HFF-Myc (cell line): ENCODE measurements at places on chromosomes 12 and 14.

GRCh38 chr14:100317912-100318808 is 5.0 kb upstream of the SLC25A47 start:
- no peak for DNase-seq

DNA sequence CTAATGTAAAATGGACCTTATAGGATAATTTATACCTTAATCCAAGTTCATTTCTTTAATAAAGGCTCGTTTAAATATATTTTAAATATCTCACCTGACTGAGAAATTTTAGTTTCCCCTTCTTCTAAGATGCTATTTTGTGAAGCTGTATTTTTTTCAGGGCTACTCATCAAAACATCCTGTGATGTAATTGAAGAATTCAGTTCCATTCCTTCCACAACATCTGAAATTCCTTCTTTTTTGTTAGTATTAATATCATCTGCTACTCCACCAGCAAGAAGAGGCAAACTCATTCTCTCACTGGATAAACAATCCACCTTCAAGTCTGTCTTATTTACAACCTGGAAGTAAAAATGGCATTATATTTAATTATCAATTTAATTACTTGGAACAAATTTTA is 22.5 kb downstream of the LGALS3 start:
- DNase-seq, result no peak

- DNase-seq, result no peak
These were observed 86.3 kb downstream of the DRAM1 start for GRCh38 chr12:101963697-101964096.

DNA sequence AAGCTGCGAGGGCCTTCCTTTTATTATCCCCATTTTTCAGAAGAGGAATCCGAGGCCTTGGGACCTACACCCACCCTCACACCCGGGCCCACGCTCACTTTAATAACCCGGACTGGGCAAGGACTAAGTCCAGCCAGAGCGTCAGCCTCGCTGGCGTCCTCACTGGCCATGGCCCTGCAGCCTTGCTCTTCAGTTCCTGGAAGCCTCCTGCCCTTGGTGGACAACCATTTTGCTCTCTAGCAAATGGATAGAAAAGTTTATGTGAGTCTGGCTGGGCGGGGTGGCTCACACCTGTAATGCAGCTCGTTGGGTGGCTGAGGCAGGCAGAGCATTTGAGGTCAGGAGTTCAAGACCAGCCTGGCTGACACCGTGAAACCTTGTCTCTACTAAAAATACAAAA is 9.8 kb downstream of the RTL1 start:
- no peak for DNase-seq

- DNase-seq, result no peak
These were observed 76.7 kb downstream of the PITPNM2 start for GRCh38 chr12:123073962-123074801.

- no peak for DNase-seq
These were observed 16.4 kb downstream of the BBOF1 start for GRCh38 chr14:74035556-74035955.

- no peak for DNase-seq
These were observed 32.2 kb upstream of the KTN1 start for GRCh38 chr14:55547650-55548315.

- DNase-seq, result no peak
These were observed 39.5 kb upstream of the NOS1 start for GRCh38 chr12:117400912-117401311.

GRCh38 chr14:41144370-41144769 is 462.3 kb upstream of the LRFN5 start:
- DNase-seq, result no peak

GRCh38 chr12:14362352-14362751 is 3.1 kb upstream of the ATF7IP start:
- no peak for DNase-seq
